ENCODE measurements at places on chromosomes 11 and 22. TPM values are rescaled to one million over a fixed set of nuclear protein-coding genes. Genes with fewer than 3 reads are reported as not detected.

Gene WNT11
- 0.57 TPM for total RNA-seq

Gene OR51B4
- total RNA-seq: not detected

Gene STK33
- 1.5 TPM for total RNA-seq

Gene PRRG4
- total RNA-seq: 0.67 TPM

- no peaks in the 10 kb centered on the region for H3K36me3 ChIP-seq
- H3K4me1 ChIP-seq: peaks cover 39% of the 10 kb centered on the region
- DNase-seq: no peak
- no peak overlapping the region for H3K4me3 ChIP-seq
- no peaks in the 10 kb centered on the region for H3K27me3 ChIP-seq
These were observed 75.3 kb upstream of the IGLL5 start for GRCh38 chr22:22812031-22812905.

DNA sequence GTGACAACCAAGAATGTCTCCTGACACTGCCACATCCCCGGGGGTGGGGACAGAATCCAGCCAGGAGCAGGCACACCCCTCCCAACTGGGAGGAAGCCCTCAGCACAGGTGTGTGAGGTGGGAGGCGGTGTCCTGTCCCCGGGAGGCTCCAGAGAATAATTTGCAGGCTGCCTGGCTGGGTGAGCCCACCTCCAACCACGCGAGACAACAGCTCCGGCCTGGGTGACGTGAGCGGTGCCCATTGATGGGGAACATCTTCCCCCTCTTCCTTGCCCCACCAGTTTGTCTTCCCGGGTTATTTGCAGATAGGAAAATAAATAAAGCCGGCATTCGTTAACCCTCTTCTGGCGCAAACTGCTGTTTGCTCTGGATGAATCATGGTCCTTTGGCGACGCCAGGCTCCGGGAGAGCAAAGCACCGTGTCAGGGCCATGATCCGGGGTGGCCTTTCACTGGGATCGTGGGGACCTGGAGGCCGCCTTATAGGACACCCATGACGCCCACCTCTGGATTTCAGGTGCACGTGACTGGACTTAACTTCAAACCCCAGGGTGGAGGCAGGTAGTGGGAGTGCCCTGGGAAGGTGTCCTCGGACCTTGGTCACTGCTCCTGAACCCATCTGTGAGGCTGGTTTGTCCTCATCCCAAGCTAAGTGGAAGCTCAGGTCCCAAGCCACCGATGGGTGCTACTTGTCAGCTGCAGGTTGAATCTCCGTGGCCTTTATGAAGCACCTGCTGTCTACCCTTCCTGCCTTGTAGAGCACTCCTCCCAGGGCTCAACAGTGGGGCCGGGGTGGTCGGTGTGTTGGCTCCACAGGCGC is 13.9 kb downstream of the CCND1 start:
- H3K27ac ChIP-seq: no peak overlapping the region
- no peaks in the 10 kb centered on the region for H3K27me3 ChIP-seq
- no peaks in the 10 kb centered on the region for H3K36me3 ChIP-seq

- H3K27me3 ChIP-seq: no peaks in the 10 kb centered on the region
- H3K4me3 ChIP-seq: peak overlapping the region; percentile 97
- peak overlapping the region; percentile 87 for H3K27ac ChIP-seq
- peaks cover 25% of the 10 kb centered on the region for H3K4me1 ChIP-seq
- H3K36me3 ChIP-seq: peaks cover 11% of the 10 kb centered on the region
- no peak for DNase-seq
These were observed 877 bp downstream of the ALG9 start for GRCh38 chr11:111870522-111870885.

DNA sequence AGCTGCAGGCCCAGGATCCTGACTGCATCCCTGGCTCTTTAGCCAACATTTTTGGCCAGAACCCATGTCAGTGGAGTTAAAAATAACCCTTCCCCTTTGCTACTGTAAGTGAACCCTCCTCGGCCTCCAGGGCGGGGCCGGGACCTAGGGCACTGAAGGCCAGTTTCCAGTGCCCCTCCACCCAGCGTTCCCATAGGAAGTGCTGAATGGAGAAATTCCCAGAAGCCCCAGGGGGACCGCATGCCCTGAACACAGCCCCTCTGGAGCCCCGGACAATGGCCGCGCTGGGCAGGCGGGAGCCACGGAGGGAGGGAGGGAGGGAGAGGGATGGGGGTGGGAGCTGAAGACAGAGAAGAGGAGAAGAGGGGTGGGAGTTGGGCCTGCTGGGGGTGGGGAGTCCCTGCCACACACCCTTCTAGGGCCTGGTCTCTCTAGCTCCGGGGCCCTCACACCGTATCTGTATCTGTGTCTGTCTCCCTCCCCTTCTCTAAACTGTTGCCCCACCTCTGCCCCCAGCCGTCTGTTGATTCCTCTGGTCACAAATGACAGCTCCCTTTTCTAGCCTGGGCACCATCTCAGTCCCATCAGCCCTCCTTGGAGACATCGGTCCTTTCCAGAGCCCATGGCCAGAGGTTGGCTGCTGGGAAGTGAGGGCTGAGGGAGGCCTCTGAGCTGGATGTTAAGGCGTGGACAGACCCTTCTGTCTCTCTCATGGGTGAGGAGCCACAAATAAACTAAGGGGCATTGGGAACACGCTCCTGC is 10.9 kb downstream of the PDGFB start:
- H3K4me3 ChIP-seq: no peak overlapping the region
- peaks cover 49% of the 10 kb centered on the region for H3K27me3 ChIP-seq
- no peaks in the 10 kb centered on the region for H3K36me3 ChIP-seq
- peaks cover 25% of the 10 kb centered on the region for H3K4me1 ChIP-seq

DNA sequence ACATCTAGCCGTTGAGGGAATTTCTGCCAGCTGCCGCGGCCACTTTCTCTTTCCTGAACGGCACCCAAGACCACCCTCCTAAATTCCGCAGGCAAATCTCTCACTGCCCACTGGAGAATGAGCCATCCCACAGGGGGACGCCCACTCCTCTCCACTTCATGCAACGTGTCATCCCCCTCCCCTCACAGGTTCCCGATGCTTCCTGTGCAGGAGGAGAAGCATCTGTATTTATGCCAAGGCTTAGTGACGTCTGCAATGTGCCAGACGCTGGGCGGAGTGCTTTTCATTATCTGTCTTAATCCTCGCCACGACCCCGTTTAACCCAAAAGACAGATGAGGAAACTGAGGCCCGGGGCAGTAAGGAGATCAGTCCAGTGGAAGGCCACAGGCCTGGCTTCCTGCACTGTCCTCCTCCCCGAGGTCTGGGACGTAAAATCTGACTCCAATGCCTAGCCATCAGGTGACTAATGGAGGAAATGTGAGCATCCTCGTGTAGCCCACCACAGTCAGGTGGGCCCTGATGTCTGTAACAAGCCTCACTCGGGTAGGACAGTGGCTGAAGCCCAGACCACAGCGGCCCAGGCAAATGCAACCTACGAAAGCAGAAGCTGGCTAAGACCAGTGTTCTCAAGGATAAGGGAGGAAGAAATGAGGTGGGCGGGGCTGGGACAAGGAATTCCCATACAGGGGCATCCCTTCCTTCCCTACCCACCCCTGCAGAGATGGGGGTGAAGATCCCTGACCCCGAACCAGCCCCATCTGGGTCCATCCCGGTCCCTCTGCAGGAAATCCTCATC is 23.1 kb downstream of the MN1 start:
- H3K27me3 ChIP-seq: no peaks in the 10 kb centered on the region
- H3K4me3 ChIP-seq: no peak overlapping the region
- H3K4me1 ChIP-seq: no peaks in the 10 kb centered on the region
- H3K36me3 ChIP-seq: no peaks in the 10 kb centered on the region

GRCh38 chr11:65065851-65066250 is 7.5 kb upstream of the NAALADL1 start:
- no peaks in the 10 kb centered on the region for H3K4me1 ChIP-seq
- DNase-seq: no peak
- H3K27ac ChIP-seq: no peak overlapping the region
- no peaks in the 10 kb centered on the region for H3K27me3 ChIP-seq
- no peak overlapping the region for H3K4me3 ChIP-seq

DNA sequence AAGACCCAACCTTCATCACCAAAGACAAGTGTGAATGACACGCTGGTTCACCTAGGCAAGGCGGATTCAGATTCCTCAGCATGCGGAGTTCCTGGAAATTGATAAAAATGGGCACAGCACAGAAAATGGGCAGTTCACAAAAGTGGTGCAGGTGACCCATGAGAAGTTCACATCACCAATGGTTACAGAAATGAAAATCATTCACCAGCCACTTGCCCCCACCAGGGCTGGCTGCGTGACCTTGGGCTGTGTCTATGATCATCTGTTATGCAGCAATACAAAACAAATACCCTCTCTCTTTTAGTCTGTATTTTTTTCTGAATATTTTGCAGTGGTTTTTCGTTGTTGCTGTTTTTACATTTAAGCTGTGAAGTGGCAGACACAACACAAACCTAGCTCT is 415.9 kb downstream of the TBC1D22A start:
- no peaks in the 10 kb centered on the region for H3K27me3 ChIP-seq
- H3K27ac ChIP-seq: no peak overlapping the region
- no peak overlapping the region for H3K4me3 ChIP-seq
- H3K36me3 ChIP-seq: no peaks in the 10 kb centered on the region
- peak; percentile 10 for DNase-seq
- H3K4me1 ChIP-seq: peaks cover 3% of the 10 kb centered on the region

GRCh38 chr11:67195971-67196456 is 70.3 kb upstream of the GRK2 start:
- H3K4me3 ChIP-seq: no peak overlapping the region
- H3K36me3 ChIP-seq: peaks cover 4% of the 10 kb centered on the region
- H3K27me3 ChIP-seq: no peaks in the 10 kb centered on the region

DNA sequence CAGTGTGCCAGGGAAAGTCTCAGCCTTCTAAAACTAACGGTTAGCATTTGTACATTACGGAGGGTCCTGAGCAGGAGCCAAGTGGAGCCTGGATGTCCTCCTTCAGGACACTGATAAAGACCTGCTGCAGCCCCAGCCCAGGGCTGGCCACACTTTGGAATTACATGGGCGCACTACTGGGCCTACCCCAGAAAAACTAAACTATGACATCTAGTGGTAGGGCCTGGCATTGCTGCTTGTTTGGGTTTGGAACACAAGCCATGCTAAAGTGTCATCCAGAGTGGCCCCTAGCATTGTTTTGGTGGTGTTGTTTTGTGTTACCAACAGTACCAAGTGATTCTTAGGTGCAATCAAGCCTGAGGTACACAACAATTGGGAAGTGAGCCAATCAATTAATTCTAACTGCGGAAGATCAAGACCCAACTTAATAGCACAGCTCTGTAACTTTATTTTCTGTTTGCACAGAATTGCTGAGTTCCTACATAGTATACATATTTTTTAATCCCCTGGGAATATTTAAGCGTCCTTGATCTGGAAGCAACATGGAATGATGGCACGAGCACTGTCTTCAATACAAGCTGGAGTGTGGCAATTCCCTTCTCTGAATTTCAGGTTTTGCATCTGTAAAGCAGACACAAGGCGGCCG is 340.7 kb downstream of the LARGE1 start:
- H3K4me3 ChIP-seq: no peak overlapping the region
- H3K4me1 ChIP-seq: no peaks in the 10 kb centered on the region
- DNase-seq: no peak
- no peak overlapping the region for H3K27ac ChIP-seq
- H3K36me3 ChIP-seq: no peaks in the 10 kb centered on the region
- no peaks in the 10 kb centered on the region for H3K27me3 ChIP-seq

DNA sequence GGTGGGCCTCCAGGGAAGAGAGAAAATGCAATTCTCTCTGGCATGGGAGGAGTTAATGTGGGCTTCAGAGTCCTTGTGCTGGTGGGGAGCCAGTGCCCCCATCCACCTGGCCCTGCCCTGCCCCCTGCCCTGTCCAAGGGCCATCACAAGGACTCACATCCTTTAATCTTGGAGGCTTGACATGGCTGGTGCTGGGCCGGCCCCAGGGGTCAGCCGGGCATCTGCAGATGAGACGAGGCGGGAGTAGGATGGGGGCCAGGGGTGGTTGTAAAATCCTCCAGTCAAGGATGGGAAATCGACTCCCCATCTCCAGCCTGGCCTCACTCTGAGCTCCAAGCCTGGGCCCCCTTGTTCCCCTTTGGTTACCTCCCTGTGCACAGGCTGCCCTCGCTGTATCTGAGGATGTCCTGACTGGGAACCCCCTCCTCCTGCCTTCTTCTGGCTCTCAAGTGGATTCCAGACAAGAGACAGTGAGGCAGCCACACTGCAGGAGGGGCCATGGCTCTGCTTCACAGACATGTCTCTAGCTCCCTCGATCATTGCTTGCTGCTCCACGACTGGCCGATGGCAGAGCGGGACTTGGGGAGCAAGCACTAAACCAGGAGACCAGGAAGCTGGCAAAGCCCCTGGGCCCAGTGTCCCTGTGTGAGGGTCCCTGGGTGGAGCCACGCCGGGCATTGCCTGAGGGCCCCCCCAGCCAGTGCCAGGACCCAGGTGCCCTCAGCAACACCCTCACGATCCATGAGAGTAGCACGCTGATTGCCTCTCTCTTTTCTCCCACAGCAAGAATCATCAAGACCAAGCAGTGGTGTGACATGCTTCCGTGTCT is 1120.5 kb downstream of the BRD1 start:
- no peak overlapping the region for H3K27ac ChIP-seq
- H3K4me1 ChIP-seq: no peaks in the 10 kb centered on the region
- no peaks in the 10 kb centered on the region for H3K27me3 ChIP-seq
- DNase-seq: peak; percentile 56

- H3K4me3 ChIP-seq: no peak overlapping the region
- DNase-seq: no peak
- peaks cover 10% of the 10 kb centered on the region for H3K4me1 ChIP-seq
- peaks cover 10% of the 10 kb centered on the region for H3K27me3 ChIP-seq
- peak overlapping the region; percentile 54 for H3K27ac ChIP-seq
- peaks cover 5% of the 10 kb centered on the region for H3K36me3 ChIP-seq
These were observed 15.8 kb upstream of the ELFN2 start for GRCh38 chr22:37443086-37443485.

GRCh38 chr22:24214467-24215285 is 30.2 kb downstream of the GGT5 start:
- H3K27me3 ChIP-seq: no peaks in the 10 kb centered on the region
- H3K36me3 ChIP-seq: no peaks in the 10 kb centered on the region
- no peak for DNase-seq
- no peaks in the 10 kb centered on the region for H3K4me1 ChIP-seq
- no peak overlapping the region for H3K27ac ChIP-seq

DNA sequence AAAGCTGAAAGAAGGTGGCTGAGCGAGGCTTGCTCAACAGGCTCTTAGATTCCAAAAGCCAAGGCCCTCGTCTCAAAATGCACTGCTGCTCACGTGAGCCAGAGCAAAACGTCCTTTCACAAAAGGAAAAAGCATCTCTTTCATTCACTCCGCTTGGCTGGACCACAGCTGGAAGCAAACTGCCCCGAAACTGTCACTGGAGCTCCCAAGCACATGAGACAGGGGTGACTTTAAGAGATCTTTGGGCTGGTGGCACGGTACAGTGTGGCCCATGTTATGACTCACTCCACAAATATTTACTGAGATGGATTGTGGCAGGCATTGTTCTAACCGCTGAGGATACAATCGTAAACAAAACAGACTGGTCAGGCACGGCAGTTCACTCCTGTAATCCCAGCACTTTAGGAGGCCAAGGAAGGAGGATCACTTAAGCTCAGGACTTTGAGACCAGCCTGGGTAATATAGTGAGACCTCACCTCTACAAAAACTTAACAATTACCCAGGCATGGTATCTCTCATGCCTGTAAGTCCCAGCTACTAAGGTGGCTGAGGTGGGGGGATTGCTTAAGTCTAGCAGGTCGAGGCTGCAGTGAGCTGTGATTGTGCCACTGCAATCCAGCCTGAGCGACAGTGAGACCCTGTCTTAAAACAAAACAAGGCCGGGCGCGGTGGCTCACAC is 3.6 kb downstream of the PLA2G6 start:
- peaks cover 73% of the 10 kb centered on the region for H3K4me1 ChIP-seq
- H3K4me3 ChIP-seq: peak overlapping the region; percentile 34
- no peaks in the 10 kb centered on the region for H3K27me3 ChIP-seq
- no peaks in the 10 kb centered on the region for H3K36me3 ChIP-seq
- peak overlapping the region; percentile 100 for H3K27ac ChIP-seq

Measured in natural killer cell treated with Interleukin-12 subunit alpha and Interleukin-12 subunit beta and Interleukin-15 and Interleukin-18, amount 100 ng/mL, for 72 hours (primary cell).